Activated T-cell treated with anti-CD3 and anti-CD28 coated beads for 1 hour (primary cell): ENCODE measurements at places on chromosomes 7 and 10.

- no peak for DNase-seq
Measured at GRCh38 chr7:66033471-66034385, 41.9 kb upstream of the ASL start.

DNA sequence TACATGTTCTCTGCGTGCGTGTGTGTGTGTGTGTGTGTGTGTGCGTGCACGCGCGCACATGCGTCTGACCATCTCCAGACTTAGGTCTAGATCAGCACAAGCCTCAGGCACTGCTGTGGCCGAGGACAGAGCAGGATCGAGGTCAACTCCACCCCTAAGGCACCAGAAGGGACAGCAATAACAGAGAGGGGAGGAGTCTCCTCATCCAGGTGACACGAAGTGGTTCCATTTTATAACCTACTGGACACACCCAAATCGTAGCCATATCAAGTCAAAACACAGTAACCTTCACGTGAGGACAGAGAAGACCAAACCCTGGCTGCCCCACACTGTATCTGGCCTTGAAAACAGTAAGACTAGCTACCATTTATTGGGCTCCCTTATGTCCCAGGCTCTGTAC, 224.1 kb downstream of the FGFR2 start:
- no peak for DNase-seq

DNA sequence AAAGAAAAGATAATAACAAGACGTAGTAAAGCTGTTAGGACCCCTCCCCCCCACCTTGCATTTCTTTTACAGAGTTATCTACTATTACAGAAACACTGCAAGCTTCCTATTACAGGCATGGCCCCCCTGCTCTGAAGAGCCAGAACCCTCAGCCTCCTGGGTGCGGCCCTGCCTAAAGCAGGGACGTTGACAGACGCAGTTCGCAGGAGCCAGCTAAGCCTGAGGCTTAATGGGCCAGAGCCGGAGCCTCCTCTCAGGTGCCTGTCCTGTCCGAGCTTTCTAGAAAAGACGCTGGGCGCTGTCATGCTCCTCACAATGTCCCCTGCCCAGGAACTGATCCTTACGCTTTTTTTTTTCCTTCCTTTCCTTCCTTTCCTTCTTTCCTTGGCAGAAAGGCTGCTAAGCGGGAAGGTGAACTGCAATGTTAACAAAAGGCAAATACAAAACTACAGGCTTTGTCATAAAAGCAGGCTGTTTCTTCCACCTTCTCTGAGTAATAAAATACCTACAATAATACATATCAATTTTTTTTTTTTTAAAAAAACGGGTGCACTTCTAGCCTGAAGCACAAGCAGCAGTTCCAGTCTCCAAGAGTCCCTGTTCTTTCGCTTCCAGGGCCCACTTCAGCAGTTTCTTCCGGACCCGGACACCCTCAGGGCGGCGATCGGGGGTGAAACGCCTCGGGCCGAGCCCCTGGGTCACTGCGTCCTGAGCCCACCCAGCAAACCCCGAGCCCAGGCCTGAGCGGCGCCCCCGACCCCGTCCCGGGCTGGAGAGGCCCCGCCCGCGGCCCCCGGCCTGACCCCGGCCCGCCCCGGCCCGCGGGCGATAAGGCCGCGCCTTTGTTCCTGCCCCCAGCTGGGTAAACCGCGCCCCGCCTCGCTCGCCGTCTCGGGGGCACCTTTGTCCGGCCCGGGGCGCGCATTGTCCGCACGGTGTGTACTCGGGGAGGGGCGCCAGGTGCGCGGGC, 11.2 kb downstream of the MNX1 start:
- no peak for DNase-seq

DNA sequence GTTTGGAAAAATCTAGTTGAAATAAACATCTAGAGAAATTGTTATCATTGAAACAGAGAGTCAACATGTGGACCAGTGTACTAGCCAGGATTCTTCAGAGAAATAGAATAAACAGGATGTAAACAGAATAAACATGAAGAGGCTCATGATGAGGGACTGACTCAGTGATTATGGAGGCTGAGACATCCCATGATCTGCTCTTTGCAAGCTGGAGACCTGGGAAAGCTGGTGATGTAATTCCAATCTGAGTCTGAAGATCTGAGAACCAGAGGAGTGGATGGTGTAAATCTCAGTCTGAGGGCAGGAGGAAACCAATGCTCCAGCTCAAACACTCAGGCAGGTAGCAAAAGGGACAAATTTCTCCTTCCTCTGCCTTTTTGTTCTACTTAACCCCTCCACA, 62.9 kb upstream of the FAM180A start:
- no peak for DNase-seq

DNA sequence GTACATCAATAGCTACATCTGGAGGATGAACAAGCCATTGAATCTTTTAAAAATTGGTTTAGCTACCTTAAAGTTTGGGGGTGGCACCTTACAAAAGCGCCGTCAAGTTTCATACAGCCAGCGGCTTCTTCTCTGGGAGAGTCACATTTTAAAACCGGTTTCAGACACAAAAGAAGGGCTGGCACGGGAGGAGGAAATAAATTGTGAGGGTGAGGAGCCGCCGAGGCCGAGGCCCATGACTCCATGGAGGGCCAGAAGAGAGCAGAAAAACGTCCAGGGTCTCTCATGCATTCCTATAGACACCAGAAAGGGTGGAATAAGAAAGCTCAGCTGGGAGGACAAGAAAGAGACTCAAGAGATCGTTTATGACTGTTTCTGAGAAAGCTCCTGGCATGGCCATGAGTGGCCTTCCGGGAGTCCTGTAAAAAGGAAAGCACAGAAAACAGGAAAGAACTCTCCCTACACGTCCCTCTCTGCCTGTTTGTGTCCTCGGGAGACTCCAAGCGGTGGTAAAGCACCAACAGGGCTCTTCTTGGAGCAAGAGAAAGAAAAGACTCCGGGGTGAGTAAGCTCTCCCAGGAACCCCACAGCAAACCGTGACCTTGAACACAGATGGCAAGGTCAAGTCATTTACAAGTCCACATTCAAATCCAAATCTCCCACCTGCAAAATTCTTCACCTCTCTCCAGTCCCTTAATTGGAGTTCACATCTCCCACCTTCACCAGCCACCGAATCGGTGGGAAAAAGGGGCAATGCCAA, 1.8 kb downstream of the FRAT2 start:
- no peak for DNase-seq

DNA sequence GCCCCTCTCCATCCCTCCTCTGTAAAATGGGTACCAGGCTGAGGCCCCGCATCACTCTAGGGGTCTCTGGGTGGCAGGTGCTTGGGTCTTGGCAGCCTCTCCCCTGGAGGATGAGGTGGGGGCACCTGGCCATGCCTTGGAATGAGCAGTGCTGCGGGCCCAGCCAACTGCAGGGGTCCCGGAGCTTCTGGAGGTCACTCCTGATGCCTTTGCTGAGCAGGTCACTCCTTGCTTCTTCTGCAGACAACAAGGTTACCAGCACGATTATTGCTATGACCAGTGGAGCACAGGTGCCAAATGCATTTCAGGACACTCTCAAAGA, 22.4 kb upstream of the ZNF488 start:
- DNase-seq = no peak

GRCh38 chr7:81618396-81619014, 151.3 kb downstream of the HGF start:
- no peak for DNase-seq

GRCh38 chr7:28840592-28840995, 117.5 kb downstream of the TRIL start:
- DNase-seq = no peak
